SW 1271 (cell line): ENCODE measurements at places on chromosomes 5 and 9.

DNA sequence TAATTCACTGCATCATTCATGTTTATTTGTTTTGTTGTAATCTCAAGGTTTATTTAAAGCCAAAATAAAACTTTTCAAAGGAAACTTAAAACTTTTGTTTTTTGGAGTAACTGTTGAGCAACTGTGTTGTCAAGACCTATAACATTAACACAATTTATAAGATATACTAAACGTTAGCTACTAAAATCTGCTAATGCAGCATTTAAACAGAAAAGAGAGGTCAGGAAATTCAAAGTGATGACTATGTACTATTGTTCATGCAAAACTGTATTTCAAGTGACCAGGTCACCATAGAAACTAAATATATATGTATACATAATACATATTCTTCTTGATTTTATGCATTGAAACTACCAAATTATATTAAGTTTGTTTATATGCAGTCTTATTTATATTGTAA lies 1740.9 kb downstream of the EFNA5 start:
- DNase-seq, result no peak

DNA sequence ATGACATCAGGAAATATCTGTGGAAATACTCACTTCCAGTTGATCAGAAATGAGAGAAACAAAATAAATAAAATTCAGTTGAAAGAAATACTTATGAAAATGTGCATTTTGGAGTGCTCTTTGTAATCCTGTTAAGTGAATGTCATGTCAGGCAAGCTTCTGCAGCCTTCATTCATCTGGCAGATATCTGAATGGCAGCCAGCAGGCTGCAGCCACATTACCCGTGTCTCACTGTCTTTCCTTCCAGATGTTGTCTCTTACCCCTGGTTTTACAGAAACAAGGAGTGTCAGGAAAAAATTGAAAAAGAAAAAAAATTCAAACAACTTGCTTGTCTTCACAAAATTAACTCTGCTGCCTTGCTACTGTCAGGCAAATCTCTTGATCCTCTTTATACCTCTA lies 445.0 kb upstream of the RIOK2 start:
- DNase-seq, result no peak

GRCh38 chr9:134884492-134884891 lies 3.9 kb downstream of the FCN2 start:
- no peak for DNase-seq

DNA sequence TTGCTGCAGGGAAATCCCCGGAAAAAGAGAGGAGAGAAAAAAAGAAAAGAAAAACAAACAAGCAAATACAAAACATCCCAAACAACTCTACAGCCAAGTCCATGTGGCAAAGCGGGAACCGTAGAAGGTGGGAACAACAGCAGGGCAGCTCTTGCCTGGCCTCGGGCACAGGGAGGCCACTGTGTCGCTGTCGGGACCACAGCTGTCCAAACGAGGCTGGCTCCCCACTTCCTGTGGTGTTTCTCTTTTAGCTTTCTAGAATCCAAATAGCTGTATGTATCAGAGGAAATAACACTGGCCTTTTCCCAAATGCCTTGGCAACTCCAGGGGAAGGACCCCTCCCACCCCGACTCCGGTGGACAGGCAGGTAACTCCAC lies 41.6 kb upstream of the EQTN start:
- DNase-seq, result no peak

- no peak for DNase-seq
These were observed 1302.7 kb upstream of the DMAC1 start for GRCh38 chr9:9102295-9102694.

DNA sequence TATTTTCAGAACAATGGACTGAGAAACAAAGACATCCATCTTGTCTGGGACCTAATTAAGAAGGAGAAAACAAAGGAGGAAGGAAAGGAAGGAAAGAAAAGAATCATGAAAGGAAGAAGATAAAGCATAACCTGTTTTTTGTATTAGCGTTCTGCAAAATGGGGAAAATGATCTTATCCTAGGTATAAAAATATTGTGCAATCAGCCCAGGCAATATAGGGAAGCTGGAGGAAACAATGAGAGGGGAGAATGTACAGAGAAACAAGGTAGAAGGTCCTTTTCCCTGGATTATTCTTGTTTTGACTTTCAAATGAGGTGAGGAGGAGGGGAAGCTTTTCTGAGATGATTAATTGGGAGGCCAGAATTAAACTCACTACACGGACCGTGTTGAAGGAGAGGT lies 177.9 kb downstream of the COX7C start:
- DNase-seq, result no peak

DNA sequence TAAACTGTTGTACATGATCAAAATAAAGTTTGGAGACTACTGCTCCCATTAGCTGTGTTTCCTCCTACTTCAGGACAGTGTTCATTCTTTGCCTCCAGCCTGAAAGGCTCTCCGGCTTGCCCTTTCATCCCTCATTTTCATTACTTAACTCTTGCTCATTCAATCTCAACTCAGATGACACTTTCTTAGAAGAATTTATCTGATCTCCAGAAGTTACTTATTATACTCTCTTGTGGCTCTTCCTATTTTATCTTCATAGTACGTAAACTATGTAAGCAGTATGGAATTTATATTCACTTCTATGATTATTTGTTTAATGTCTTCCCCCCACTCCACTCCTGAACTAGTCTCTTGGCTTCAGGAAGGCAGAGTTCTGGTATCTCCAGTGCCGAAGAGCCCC lies 1737.9 kb upstream of the C9orf72 start:
- no peak for DNase-seq

GRCh38 chr5:145941096-145941447 lies 4.7 kb downstream of the SH3RF2 start:
- no peak for DNase-seq

- DNase-seq, result peak; percentile 69
These were observed 15.1 kb downstream of the PDLIM4 start for GRCh38 chr5:132272311-132273210.

DNA sequence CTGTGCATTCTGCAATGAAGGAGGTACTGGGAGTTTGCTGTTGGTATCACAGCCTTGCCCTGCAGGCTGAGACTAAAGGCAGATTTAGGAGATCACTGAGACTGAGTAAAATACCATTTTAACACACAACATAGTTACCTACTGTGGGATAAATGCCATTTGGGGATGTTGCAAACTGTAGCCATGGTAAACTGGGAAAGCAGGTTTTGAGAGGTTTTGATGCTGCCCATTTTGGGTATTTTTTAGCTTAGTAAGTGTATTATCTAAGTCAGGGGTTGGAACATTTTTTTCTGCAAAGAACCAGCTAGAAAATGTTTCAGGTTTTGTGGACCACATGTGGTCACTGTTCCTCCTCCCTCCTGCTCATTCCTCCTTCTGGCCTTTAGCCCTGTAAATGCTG lies 108.9 kb downstream of the EHMT1 start:
- no peak for DNase-seq

GRCh38 chr5:124741711-124742496 lies 4.5 kb downstream of the ZNF608 start:
- no peak for DNase-seq

DNA sequence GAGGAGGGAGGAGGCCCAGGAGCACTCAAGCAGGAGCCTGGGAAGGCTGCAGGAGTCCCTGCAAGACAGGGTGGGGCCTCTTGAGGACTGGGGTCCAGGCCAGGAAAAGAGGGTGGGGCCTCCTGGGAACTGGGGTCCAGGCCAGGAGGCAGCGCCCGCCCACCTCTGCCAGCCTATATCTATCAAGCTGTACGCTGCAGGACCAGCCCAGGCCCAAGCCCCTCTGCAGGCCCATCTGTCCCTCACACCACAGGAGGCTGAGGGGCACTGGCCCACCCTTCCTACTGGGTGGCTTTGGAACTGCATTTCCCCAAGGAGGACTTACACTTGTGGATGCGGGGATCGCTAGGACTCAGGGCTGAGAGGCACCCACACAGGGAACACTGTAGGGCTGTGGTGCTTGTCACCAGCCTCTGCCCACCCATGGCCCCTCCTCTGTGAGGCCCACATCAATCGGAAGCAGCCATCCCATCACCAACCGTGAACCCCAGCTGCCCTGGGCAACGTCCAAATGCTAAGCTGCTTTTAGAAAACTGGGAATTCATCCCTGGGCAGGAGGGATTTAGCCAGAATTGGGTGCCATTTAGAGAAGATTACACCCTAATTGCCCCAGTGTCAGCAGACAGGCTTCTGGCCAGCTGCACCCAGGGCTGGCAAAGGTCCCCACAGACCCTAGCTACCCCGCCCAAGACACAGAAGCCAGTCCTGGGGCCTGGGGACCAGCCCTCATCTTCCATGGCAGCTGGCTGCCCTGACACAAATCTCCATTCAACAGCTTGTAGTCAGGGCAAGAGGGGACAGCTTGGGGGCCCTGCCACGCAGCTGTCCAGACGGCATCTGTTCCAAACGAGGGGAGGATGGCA lies 15.3 kb downstream of the BICD2 start:
- no peak for DNase-seq
